Activated T-cell treated with anti-CD3 and anti-CD28 coated beads, Interleukin-2, amount 50 U/mL, for 4 hours (primary cell): ENCODE measurements at places on chromosomes 4 and X. TPM values are rescaled to one million over a fixed set of nuclear protein-coding genes. Genes with fewer than 3 reads are reported as not detected.

GRCh38 chrX:74784629-74785028, 140.6 kb downstream of the NEXMIF start:
- no peak for DNase-seq

GRCh38 chrX:22389556-22390179, 117.0 kb downstream of the CBLL2 start:
- DNase-seq = no peak

RBM46 gene
- total RNA-seq = not detected

GRCh38 chr4:158768555-158769174, at the start of gene FNIP2:
Gene FNIP2, plus strand, starts transcription at chr4:158769026. Its CDS starts 187 bp downstream, at chr4:158769213.
- peak; percentile 56 for DNase-seq

NSUN7 gene
- not detected for total RNA-seq

DNA sequence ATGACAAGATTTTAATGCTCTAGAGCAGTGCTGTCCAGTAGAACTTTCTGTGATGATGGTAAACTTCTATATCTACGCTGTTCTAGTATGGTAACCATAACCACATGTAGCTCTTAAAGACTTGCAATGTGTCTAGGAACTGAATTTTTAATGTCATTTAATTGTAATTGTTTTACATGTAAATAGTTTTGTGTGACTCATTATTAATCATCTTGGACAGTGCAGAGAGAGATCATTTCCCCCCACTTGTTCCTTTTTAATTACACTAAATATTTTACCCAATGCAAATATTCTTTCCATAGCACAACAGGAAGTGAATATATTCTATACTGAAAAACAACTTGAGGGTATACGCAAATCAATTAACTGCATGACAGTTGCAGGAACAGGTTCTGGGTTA, 5.8 kb downstream of the ATG4A start:
- no peak for DNase-seq

- DNase-seq = peak; percentile 91
Measured at GRCh38 chrX:2690856-2691542, at the start of gene CD99. Gene CD99, plus strand, starts transcription at chrX:2691295. Its CDS starts 66 bp downstream, at chrX:2691361.

GRCh38 chr4:7507381-7507780, 72.7 kb upstream of the PSAPL1 start:
- DNase-seq = no peak
